ENCODE measurements at places on chromosomes 6 and 20.

DNA sequence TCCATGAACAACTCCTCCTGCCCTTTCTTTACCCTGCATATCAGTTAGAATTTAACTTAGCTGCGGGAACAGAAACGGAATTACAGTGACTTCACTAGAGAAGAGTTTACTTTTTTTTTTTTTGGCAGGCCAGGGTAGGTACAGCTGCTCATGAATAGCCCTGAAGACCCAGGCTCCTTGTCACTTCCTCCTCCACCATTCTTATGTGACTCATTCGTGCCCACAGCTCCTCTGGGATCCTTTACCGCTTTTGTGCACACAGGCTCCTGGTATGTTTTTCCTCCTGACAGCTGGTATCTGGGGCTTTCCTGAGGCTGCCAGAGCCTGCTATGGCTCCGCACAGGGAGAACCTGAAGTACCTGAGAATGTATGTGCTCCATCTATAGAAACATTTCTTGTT, 3.9 kb upstream of the KCNS1 start:
- no peak for DNase-seq

GRCh38 chr6:143885116-143885515, 20.8 kb downstream of the ZC2HC1B start:
- DNase-seq: no peak

DNA sequence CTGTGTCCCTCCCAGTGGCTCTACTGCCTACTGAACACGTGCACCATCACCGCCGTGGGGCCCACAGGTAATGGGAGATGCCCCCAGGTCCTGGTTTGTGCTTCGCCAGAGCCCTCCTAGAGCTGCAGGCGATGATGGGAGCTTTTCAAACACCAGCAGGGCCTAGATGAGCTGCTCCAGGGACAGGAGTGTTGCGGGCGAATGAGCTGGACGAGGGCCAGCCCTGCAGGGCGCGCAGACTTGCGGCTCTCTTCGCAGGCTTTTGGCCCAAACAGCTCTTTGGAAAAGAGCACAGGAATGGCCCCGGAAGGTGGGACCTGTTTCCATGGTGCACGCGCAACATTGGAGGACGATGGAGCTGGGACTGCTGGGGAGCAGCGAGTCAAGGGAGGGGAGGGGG, 409.3 kb upstream of the SULF2 start:
- DNase-seq: no peak

- no peak for DNase-seq
Observed at GRCh38 chr6:41647061-41647511, 8.8 kb downstream of the MDFI start.

GRCh38 chr6:141552463-141552862, 580.3 kb upstream of the GJE1 start:
- DNase-seq: peak; percentile 55

DNA sequence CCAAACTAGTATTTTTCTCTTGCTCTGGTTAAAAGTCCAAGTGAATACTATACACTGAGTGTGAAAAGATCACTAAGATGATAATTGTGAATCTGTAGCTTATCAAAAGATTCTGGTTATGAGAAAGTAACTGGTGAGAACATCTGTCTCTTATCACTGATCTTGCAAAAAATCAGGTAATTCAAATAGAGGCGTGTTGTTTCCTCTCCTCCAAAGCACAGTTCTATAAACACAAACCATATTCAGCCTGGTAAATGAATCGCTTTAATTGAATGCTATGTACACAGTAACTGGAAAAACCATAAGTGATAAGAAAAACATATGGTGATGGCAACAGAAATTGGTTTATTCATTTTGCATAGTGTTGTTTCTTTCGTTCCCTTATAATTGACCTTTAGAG, 161.0 kb downstream of the RALGAPA2 start:
- DNase-seq: no peak

- DNase-seq: no peak
Observed at GRCh38 chr6:137543114-137543513, 48.9 kb upstream of the OLIG3 start.

GRCh38 chr20:38270869-38271605, 10.5 kb upstream of the KIAA1755 start:
- DNase-seq: peak; percentile 91

- DNase-seq: no peak
Observed at GRCh38 chr6:165245701-165246100, 63.7 kb downstream of the C6orf118 start.

GRCh38 chr6:116036075-116036773, 24.5 kb downstream of the FRK start:
- DNase-seq: no peak

DNA sequence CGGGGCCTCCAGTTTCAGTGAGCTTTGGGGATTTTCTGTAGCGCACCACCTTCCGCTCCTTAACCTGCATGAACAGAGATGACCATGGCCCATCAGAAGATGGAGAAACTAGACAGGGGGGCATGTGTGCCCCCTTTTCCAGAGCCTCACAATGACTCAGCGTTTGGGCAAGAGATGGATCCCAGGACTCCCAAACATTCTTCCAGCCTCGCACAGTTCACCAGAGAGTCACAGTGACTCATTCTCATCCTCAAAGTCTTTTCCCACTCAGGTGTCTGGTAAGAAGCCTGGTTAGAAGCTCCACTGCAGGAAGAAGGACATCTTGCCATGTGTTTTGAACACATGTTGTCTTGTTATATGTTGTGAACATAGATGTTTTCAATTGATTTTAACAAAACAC, 76.2 kb upstream of the FRMD1 start:
- peak; percentile 28 for DNase-seq

DNA sequence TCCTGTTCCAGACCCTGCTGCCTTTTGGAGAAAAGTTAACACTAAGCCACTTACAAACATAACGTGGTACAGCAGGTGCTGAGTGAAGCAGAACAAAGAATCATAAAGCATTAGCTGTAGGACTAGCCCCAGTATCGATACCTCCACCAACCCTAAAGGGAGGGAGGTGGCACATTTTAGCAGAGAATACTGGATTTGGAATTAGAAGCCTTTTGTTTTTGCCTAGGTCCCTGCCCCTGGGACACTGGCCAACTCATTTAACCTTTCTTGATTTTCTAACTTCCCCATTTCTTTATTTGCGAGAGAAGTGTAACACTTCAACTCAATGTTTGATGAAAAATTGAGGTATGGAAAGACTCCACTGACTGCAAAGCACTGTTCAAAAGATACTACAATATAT, 93.5 kb downstream of the B3GAT2 start:
- DNase-seq: no peak

DNA sequence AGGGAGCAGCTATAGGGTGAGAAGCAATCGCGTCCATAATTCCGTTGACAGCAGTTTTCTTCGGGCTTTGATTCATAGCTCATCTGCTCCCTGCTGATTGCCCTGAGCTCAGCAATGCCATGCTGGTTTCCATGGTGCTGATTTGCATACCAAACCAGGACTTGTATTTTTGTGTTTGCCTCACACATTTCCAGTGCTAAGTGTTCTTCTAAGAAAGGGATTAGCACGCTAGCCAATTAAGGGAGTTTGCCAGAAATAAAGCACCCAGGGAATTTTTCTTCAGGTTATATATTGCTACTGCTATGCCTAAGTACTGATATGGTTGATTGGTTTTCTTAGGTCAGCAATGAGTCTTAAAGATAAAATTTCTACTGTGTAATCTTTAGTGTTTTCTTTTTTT, 177.6 kb downstream of the PLCB1 start:
- peak; percentile 13 for DNase-seq

DNA sequence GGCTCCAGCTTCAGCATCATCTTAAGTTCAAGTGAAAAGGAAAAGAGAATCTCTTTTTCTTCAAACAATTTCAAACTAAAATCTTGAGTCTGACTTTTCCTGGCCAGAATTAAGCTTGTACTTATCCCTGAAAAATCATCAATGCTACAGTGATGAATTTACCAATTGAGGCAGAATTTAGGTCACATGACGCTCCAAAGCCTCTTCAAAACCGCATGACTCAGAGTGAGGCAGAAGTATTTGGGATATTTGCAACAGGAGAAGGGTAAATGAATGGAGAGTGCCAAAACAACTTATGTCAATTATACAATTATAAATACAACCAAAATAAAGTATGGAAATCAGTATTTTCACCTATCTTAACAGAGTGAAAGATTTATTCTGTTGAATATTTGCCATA, 515.5 kb downstream of the COL12A1 start:
- no peak for DNase-seq

DNA sequence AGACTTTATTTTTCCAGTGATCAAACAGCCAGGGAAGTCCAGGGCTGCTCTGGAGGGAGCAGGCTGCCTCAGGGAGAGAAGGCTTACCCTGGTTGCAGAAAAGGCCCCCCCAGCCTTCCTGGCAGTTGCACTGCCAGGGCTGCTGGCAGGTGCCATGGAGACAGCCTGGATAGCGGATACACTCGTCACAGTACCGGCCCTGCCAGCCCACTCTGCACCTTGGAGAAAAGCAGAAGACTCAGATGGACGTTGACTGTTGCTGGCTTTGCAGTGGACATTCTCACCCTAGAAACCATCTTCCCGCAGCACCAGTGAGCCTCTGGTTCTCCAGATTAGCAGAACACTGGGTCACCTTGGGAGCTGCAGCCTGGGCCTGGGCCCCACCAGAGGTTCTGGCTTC, 5.4 kb downstream of the DLL1 start:
- no peak for DNase-seq

DNA sequence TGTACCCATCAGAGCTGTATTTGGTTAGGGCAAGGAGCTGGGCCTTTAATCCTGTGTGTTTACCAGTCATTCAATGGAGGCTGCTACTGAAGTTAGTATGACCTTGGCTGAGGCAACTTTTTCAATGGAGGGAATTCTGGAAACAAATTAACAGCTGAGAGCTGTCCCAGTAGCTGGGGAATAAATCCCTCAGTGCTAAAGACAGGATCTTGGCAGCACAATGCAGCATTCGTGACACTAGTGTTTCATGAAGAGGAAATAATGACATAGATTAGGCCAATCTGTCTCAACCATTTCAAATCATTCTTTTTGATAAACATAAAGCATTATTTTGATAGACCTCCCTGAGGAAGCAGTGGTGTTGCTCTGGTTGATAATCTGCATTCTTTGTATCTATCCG, 42.9 kb downstream of the GRM1 start:
- DNase-seq: no peak

GRCh38 chr6:56025795-56026194, 150.4 kb upstream of the BMP5 start:
- peak; percentile 57 for DNase-seq

- no peak for DNase-seq
Observed at GRCh38 chr6:7237653-7238188, 75.3 kb downstream of the SSR1 start.

- no peak for DNase-seq
Observed at GRCh38 chr6:7803214-7803613, 77.3 kb downstream of the BMP6 start.

DNA sequence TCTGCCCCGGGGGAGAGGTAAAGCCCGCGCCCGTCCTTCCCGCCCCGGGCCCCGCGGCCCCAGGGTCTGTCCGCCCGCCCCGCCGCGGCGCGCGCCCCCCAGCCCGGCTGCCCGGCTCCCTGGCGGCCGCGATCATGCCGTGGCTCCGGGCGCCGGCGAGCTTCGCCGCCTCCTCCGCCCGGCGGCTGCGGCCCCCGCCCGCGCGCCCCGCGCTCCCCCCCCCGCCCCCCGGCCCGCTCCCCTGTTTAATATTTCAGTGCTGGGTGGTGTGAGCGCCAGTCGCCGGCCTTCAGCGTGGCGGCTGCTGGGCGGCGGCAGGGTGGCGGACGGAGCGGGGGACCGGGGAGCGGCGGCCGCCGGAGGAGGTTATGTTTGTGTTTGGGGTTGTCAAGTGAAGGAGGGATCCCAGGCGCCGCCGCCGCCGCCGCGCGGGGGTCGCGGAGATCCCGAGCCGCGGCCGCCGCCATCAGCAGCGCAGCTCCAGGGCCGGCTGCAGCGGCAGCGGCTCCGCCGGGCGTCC, at the start of gene HIVEP1:
TSS of gene HIVEP1 (plus strand) at position 275 of the 520 bp plus-strand sequence. CDS start 3,317 bp downstream, outside the sequence.
- DNase-seq: peak; percentile 55

GRCh38 chr20:36465109-36466080, 75.9 kb upstream of the MYL9 start:
- DNase-seq: no peak

DNA sequence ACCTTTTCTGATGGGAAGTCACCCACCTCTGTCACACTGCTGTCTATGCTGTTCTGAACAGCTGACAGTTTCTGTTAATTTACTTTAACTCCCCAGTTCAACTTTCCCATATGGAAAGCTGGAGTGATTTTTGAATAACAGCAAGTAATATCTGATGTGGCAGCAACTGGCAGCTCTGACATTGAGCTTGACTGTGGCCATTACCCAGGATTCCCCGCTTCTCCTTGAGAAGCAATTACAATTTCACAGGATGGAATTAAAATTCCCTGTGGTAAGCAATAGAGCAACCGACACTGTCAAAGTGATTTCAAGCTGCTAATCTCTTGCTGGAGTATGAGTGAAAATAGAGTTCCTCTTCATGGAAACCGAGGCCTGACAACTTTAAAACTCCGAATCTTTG, 348.1 kb upstream of the SOX4 start:
- DNase-seq: peak; percentile 5

- no peak for DNase-seq
Observed at GRCh38 chr6:36422714-36423100, 19.9 kb downstream of the PXT1 start.

DNA sequence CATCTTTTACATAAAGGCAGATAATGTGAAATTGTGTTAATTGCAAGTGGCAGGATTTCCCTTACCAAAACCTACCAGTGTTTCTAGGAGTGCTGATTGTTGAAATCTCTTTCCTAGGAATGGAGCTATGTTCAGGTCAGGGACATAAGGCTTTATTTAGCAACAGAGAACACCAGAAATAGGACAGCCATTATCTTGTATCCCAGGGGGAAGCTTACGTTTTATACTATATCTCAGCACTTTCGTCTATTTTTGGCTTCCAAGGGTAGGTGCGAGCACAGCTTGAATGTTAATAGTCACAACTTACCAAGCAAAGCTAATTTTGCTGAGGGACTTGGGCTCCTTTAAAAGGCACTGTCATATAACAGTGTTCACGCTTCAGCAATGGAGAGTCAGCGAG, 94.0 kb downstream of the SYCP2 start:
- DNase-seq: no peak

GRCh38 chr20:46122516-46123481, 4.7 kb downstream of the CD40 start:
- no peak for DNase-seq

DNA sequence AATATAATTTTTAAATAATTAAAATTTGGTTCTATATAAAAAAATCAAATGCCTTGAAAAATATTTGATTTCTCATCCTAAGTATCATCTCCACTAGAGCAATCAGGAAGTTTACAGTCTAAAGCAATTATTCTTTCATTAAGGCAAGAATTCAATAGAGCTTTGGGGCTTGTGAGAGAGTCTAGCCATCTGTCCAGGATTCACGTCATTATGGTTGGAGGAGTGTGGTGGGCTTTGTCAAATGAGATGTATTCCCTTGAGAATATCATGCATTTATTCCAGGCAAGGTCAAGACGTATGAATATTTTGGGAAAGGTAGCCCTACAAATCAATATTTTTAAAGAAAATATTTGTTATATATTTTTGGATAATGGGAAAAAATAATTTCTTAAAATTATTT, 132.4 kb downstream of the ELOVL4 start:
- no peak for DNase-seq

GRCh38 chr20:5349448-5349847, 32.7 kb upstream of the PROKR2 start:
- no peak for DNase-seq

Data from tongue (tissue), 3 donors.